ENCODE measurements at places on chromosomes 3 and 15. TPM values are rescaled to one million over a fixed set of nuclear protein-coding genes. Genes with fewer than 3 reads are reported as not detected.

DNA sequence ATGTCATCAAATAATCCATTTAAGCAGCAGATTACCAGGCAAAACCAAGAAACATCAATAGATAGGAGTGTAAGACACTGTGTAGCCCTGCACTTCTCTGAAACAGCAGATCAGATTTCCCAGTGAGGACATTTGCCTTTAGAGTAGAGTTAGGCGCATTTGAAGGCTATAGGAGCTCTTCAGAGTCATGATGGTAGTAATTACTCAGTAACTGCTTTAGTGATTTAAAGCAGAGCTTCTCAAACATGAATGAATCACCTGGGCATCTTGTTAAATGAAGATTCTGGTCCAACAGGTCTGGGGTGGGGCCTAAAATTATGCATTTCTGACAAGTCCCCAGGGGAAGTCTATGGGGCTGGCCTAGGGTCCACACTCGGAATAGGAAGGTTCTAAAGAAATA, 36.9 kb downstream of the THRB start:
- no peak for DNase-seq

The GRM7 gene
- not detected for total RNA-seq

- DNase-seq = no peak
These were observed 46.9 kb upstream of the TMEM158 start for GRCh38 chr3:45272828-45273470.

- DNase-seq = no peak
These were observed 1.5 kb downstream of the CHST14 start for GRCh38 chr15:40472171-40472727.

The EXD1 gene
- total RNA-seq = not detected

- DNase-seq = no peak
These were observed 21.1 kb downstream of the FGF12 start for GRCh38 chr3:192706272-192706671.

GRCh38 chr15:72271221-72271620, 1.1 kb downstream of the PARP6 start:
- no peak for DNase-seq

DNA sequence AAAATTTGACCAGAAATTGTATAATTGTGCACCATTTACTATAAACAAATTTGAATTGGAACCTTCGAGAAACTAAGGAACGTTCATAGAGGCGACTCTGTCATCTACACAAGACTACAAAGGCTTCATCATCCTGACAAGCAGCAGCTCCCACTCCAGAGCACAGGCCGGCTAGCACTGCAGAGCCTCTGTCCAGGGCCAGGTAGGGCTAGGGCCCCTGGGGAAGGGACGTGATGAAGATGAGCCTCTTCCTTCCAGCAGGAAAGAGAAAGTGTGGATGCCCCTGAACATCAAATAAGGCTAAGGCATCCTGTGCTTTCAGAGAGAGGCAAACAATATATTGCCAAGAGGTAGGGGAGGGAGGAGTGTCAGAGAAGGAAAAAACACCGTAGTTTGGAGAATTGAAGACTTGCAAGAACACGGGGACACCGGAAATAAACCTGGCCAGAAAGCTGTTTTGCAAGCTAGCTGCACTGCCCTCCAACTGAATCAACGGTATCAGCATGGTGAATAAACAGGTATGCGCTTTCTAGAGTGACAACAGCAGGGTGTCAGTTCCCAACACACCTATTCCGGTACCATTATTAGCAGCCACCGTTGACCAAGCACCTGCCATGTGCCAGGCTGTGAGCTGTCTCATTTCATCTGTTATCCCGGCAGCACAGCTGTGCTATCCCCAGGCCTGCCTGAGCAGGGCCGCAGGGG, 12.4 kb downstream of the XXYLT1 start:
- no peak for DNase-seq
